ENCODE measurements at places on chromosomes 12 and 14.

DNA sequence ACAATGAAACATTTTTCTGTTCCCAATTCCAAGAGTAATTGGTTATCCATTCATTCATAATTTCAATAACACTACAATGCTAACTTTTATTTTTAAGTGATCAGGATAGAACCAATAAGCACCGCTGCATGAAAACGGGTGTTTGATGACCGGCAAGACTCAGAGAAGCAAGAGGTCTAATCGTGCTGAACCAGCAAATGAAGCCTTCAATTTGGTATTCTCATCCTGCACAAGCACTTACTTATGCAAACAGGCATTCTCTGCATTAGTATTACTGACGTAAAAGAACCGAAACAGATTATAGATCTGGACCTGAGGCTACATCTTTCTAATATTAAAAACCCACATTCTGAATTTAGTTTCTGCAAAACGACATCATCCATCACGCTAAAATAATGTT is 67.7 kb downstream of the RBM19 start:
- DNase-seq = no peak

DNA sequence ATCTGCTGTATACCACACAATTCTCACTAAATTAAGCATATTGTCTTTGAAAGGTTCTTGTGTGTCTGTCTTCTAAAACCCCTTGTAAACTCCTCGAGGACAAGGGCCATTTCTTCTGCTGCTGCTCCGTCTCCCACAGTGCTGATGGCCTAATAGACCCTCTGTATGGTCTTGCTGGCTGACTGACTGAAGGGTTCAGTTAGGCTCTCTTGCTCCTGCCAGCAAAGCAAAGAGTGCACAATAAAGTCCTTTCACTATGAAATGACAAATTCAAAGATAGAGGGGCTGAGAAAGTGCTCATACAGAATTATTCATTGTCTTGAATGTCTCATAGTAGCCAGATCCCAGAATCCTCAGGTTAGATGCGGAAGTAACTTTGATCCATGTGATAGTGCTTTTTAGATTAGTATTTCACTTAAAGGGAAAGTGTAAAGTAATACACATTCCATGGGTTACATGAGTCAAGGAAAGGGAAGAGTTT is 14.2 kb upstream of the RIOX1 start:
- no peak for DNase-seq

DNA sequence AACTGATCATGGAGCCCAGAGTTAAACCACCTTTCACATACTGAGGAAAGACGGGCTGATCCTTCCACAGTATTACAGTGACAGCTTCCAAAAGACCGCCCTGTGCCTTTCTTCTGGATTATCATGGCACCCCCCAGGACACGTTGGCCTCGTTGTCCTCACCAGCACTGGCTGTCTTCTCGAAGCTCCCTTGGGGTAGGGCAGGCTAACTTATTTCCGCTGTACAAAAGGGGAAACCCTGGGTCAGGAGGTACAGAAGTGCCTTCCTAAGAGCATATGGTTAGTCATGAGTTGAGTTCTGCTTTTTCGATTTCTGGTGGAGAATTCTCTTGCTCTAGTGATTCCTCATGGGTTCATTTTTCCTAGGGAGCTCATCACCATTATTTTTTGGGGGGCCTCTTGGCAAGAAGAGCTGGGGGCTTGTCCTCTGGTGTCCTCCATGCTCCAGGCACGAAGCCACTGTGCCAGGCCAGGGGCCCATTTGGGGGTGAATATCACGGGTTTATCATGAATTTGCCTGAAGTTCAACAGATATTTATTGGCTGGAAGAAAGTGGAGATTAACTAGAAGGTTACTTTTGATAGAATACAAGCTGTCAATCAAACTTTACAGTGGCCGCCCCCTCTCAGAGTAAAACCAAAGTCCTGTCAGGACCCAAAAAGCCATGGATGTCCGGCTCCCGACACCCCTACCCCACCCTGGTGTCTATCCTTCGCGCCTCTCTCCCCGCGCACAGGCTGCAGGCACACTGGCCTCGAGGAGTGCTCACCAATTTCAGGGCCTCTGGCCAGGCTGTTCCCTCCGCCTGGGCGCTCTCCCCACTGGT is 8.8 kb upstream of the TRAF3 start:
- no peak for DNase-seq

DNA sequence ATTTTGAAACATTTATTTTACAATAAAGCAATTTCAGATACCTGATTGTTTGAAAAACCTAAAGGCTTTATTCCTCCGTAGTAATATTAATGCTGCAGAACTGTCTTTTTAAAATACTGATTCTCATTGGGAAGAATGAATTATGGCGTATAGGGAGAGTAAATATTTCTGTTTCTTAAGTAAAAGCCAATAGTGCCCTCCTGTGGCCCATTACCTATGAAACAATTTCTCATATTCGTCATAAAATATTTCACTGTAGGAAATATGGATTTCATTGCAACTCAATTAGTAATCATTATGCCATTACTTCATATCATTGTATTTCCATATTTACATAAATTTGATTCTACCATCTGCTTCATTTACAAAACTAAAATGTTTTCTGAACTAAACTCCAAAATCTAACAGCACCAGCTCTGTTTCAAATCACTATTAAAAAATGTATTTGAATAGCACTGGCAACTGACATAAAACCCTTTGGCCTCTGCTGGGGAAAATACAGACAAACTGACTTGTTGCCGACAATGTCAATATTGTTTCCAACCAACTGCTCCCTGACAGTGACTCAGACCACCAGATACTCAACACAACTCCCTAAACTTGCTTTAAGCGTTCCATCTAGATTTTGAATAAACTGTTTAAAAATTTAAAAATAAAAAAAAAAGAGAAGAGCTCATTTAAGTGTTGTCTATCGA is 290.3 kb downstream of the NAV3 start:
- no peak for DNase-seq

GRCh38 chr14:88342980-88343379 is 19.9 kb upstream of the KCNK10 start:
- no peak for DNase-seq

GRCh38 chr14:89724628-89724960 is 229.9 kb downstream of the EFCAB11 start:
- no peak for DNase-seq

Data from PC-9 (cell line).